ENCODE measurements at places on chromosomes 16 and 17.

DNA sequence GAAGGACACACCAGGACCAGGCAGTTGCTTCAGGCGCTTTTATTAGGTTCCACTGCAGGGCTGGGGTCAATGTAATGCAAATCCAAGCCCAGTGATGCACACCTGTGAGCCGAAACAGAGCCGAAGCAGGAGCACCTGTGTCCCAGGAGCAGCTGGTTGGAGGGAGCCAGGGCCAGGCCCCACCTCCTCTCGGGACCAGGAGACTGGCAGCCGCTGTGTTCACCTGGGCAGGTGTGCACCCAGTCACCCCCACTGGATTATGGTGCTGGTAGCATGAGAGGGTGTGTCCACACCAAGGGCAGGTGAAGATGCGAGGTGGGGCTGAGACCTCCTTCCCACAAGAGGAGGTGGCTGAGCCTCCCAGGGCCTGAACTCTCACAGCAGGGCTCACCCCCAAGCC, 4.7 kb upstream of the FAAP100 start:
- no peak for DNase-seq

DNA sequence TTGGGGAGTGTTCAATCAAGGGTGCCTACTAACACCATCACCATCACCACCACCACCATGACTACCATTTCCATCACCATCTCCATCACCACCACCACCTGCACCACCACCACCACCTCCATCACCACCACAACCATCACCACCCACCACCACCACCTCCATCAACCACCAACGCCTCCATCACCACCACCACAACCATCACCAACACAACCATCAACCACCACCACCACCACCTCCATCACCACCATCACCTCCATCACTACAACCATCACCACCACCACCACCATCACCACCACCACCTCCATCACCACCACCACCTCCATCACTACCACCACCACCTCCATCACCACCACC, 15.7 kb downstream of the MARCHF10 start:
- no peak for DNase-seq

GRCh38 chr17:4607261-4607741, 23.0 kb downstream of the SMTNL2 start:
- no peak for DNase-seq

GRCh38 chr17:13051915-13052314, 34.1 kb upstream of the ELAC2 start:
- no peak for DNase-seq

GRCh38 chr16:67883872-67884261, 818 bp upstream of the NRN1L start:
- DNase-seq: peak; percentile 18

DNA sequence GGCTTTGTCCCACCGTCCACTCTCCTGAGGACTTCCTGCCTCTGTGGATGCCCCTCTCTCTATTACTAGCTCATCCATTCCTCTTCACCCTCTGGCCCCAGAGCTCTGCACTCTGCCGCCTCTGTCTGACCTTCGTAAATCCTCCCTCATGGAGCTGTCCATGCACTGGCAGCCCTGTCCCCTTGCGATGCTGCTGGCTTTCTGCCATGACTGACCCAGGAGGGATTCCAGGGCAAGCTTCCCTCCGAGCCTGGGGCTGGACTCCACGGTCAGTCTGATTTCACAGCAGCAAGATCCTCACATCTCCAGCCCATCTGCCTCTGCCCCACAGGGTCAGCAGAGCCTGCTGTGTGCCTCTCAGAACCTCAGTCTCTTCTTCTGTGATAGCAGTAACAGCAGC, 4.7 kb downstream of the CBFA2T3 start:
- no peak for DNase-seq

DNA sequence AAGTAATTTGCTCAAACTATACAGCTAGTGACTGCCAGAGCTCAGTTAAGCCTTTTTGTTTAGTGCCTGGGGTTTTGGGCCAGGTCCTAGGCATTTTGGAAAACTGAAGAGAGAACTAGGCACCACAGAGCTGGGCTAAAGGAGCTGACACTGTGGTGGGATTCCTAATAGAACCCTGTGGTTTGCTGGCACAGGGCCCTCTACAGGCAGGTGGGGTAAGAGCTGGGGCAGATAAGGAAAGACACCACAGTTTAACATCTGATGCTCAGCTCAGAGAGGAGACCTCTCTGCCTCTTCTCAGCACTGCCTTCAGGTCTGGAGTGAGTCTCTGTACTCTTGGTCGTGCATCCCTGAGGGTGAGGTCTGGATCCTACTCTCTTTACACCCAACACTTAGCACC, 121.2 kb downstream of the SNX11 start:
- DNase-seq: no peak

DNA sequence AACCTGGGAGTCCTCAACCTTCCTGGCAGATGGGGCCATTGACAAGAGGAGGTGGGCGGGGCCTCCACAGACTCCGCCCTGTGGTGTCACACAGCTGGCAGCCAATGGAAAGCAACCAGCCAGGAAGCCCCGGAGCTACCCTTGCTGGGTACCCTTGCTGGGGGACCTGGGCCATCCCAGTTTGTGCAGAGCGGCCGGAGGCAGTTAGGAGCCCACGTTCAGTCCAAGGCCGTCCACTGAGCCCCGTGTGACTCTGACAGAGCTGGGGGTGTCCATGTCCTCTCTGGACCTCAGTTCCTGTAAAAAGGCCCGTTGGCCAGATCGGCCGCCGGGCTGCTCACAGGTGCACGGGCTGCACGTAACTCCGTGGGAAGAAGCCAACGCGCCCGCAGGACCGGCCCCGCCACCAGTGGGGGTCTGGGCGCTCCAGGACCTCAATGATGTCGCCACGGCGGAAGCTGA, 17.1 kb upstream of the FAM83G start:
- DNase-seq: no peak

GRCh38 chr17:13333661-13334060, 268.1 kb downstream of the HS3ST3A1 start:
- no peak for DNase-seq

DNA sequence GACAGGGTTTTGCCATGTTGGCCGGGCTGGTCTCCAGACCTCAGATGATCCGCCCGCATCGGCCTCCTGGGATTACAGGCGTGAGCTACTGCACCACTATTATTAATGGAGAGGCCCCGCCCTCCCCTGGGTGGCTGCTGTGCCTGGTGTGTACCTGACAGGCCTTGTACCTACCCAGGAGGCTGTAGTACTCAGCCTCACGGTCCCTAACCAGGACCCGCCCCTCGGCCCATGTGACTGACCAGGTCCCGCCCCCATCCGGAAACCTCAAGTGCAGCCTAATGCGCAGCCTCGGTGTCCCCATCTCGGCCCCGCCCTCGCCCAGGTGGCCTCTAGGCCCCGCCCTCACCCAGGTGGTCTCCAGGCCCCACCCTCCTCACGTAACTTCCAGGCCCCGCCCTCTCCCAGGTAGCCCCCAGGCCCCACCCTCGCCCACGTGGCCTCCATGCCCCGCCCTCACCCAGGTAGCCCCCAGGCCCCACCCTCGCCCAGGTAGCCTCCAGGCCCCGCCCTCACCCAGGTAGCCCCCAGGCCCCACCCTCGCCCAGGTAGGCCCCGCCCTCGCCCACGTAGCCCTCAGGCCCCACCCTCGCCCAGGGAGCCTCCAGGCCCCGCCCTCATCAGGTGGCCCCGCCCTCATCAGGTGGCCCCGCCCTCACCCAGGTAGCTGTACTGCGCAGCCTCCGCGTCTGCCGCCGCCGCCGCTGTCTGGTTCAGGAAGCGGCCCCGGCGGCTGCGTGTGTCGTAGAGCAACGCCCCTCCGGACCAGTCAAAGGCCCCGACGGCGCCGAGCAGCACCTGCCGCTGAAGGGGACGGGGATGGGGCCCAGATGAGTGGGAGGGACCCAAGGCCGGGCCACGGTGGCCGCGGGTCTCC, 31.0 kb downstream of the HASPIN start:
- no peak for DNase-seq

DNA sequence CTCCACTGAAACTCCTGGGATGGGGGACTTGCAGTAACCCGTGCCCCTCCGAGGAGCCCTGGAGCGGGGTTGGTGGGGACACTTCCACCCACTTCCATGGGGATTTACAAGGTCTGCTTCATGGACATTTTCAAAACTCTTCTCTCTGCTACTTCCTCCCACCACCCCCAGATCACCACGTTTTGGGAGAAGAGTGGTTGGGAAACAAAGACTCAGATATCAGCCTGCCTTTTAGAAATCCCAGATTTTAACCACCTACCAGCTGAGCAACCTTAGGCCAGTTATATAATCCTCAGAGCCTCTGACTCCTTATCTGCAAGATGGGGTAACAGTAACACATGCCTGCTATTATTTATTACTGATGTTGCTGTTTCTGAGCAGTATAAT, 184.8 kb downstream of the CCDC182 start:
- DNase-seq: no peak

DNA sequence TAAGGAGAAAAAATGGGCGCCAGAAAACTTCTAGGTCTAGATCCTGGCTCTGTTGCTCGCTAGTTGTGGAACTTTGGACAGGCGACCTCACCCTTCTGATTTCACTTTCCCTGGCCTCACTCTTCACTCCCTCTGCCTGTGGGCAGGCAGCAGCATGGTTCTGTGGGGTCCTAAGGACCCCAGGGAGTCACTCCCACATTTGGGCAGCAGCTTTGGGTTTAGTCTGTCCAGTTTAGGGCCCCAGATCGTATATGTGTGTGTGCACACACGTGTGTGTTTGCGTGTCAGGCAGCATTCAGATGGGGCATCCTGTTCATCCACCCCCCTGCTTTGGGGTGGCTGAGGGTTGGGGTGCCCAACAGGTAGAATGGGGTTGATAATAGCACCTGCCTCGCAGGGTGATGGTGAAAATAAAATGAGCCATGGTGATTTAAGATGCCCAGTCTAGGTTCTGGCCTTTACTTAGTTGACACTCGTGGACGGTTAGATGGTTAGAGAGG, 102.2 kb downstream of the RAB11FIP4 start:
- DNase-seq: no peak

- DNase-seq: peak; percentile 83
Measured at GRCh38 chr17:59498530-59499307, 66.7 kb upstream of the DHX40 start.

DNA sequence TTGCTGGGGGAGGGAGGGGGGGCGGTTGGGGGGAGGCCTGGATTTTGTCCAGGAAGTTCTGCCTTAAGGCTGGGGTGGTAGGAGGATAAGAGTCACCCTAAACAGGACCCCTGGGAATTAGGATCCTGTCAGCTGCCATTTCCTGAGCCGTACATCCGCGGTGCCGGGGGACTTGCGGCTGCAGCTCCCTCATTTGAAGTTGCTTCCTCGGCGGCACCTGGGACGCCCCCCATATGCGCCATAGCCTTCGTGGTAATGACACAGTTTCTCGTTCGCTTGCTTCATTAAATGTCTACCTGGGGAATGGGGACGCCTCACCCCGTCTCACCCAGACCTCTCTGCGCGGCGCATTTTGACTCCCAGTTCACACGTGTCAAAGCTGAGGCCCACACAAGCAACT, 55.1 kb upstream of the PABPN1L start:
- DNase-seq: no peak

DNA sequence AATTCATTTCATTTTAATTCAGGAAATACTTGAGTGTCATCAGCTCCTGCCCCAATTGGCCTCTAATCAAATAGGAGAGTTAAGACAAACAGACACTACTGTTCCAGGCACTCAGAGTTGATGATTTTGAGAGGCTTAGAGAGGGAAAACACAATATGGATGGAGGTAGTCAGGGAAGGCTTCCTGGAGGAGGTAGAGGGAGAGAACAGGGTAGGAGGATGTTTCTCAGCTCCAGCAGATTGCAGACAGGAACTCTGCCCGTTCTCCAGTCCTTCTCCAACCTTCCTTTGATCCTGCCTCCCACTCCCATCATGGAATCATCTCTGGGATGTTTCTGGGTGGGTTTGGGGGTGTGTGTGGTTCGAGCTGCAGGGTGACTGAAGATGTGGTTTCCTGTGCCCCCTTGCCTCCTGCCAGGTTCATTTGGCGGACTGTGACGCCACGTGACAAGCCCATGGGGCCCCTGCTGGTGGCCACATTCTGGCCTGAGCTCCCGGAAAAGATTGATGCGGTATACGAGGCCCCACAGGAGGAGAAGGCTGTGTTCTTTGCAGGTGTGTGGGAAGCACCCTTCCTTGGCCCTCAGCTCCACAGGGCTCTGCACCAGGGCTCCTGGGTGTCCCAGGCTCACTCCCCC, 12.2 kb upstream of the LPCAT2 start:
- no peak for DNase-seq

- DNase-seq: no peak
Measured at GRCh38 chr16:60852635-60853034, 1183.6 kb downstream of the CDH8 start.

DNA sequence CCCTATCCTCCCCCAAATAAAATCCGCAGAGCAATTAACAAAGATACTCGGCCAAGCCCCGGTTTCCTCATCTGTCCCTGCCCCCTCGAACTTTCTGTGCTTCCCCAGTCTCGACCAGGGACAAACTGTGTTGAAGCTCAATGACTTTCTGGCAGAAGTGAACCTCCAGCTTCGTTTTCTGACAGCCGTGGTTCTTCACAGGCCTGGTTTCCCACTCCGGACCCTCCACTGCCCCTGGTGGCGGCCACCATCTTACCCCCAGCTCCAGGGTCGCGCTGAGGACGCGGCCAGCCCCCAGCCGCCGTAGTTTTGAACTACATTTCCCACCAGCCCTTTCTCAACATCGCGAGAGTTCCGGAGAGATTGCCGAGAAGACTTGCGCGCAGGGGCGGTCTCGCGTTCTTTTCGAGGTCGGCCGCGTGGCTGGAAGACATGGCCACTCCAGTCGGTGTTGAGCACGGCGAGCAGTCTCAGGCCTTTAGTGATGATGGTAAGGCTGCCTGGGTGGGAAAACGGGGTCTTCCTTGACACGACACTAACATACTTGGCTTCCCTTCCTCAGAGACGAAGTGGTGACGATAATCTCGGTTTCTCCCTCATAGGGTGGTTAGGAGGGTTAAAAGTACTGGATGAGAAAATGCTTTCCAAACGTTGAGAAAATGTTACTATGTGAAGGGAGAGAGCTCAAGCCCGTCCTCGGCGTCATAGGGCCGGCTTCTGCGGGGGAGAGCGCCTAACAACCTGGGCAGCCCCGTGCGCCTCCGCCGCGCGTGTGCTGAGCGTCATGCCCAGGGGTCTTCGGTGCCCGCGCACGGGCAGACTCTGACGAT, 17.7 kb downstream of the PRCD start:
- peak; percentile 93 for DNase-seq

DNA sequence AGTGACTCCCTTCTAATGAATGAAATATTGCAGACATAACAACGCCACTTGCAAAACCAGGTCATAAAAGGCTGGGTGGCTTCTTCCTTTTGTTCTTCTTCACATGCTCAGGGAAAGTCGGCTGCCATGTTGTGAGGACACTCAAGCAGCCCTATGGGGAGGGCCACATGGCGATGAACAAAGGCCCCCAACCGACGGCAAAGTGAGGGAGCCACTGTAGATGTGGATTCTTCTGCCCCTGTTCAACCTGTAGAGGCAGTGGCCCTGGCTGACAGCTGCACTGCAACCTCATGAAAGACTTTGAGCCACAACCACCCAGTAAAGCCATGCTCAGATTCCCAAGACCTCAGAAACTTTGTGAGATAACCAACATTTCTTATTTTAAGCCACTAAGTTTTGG, 203.5 kb upstream of the TNRC6C start:
- no peak for DNase-seq

GRCh38 chr17:57638284-57638683, 106.8 kb downstream of the CCDC182 start:
- no peak for DNase-seq
